ENCODE measurements at places on chromosomes 5 and 9.

DNA sequence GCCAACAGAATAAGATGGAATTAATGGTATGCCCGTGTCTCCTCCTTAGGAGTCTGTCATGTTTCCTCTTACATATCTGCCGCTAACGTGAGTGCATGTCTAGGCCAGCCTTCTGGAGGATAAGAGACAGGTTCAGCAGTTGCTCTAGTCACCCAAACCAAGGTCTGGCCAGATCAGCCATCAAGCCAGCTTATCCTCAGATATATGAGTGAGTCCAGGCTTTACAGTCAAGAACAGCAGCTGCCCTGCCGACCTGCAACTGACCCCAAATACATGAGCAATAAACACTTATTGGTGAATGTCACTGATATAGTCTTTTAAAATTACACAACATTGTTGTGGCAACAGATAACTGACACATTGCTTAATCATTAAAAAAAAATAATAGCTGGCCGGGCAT is 123.5 kb downstream of the TSSK1B start:
- H3K4me3 ChIP-seq = no peak overlapping the region
- DNase-seq = no peak
- H3K27me3 ChIP-seq = peaks cover 32% of the 10 kb centered on the region
- no peaks in the 10 kb centered on the region for H3K4me1 ChIP-seq
- H3K36me3 ChIP-seq = no peaks in the 10 kb centered on the region
- no peak overlapping the region for H3K27ac ChIP-seq

GRCh38 chr5:16978296-16978695 is 42.2 kb upstream of the MYO10 start:
- H3K4me1 ChIP-seq = no peaks in the 10 kb centered on the region
- H3K27me3 ChIP-seq = no peaks in the 10 kb centered on the region
- H3K36me3 ChIP-seq = no peaks in the 10 kb centered on the region
- H3K4me3 ChIP-seq = no peak overlapping the region
- no peak for DNase-seq

DNA sequence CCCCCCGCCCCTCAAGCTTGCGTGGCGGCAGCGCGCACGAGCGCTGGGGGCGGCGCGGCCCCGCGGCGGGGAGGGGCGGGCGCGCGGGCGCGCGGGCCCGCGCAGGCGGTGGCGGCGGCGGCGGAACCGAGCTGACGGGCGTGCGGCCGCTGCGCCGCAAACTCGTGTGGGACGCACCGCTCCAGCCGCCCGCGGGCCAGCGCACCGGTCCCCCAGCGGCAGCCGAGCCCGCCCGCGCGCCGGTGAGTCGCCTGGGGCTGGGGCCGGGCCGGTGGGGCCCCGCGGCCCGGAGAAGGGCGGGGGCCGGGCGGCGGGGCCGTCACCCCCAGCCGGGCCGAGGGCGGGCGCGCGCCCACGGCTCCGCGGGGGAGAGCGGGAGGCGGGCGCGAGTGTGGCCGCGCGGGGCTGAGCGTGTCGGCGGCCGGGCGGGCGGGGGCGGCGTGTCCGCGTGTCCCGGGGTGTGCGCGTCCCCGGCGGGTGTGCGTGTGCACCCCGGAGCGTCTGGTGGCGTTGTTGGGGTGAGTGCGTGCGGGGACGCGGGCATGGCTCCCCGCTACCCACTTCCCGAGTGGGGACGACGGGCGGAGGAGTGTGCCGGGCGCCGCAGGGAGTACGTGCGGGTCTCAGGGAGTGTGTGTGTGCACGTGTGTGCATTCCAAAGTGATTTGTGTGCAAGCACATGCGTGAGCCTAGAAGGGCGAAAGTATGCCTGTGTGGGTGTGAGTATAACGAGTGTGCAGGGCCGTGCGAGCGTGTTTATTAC is at the start of gene NEK6:
Gene NEK6 (plus strand): TSS at position 106 of the 763 bp plus-strand sequence. CDS start 44,016 bp downstream, outside the sequence.
- H3K36me3 ChIP-seq = peaks cover 32% of the 10 kb centered on the region
- peak; percentile 28 for DNase-seq
- H3K4me1 ChIP-seq = peaks cover 71% of the 10 kb centered on the region
- peak within 1 kb of the TSS; percentile 94 for H3K27ac ChIP-seq
- peak within 1 kb of the TSS; percentile 97 for H3K4me3 ChIP-seq
- no peaks in the 10 kb centered on the region for H3K27me3 ChIP-seq

DNA sequence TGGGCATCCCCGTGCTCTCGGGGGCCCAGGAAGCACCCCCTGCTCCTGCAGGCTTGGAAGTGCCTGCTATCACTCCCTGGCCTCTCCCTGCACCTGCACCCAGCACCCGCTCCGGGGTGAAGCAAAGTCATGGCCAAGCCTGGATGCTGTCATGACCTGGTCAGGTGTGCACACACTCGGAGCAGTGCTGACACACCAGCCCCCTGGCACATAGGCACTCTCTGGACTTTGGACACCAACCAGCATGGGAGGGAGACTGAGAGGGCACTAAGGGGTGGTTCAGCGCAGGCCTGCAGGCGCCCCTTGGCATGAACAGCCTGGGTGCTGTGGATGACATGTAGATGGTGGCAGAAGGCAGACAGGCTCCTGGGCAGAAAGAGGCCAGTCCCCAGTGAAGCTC is 158.6 kb downstream of the GHR start:
- H3K27me3 ChIP-seq = peaks cover 11% of the 10 kb centered on the region
- no peaks in the 10 kb centered on the region for H3K36me3 ChIP-seq
- no peak overlapping the region for H3K4me3 ChIP-seq

DNA sequence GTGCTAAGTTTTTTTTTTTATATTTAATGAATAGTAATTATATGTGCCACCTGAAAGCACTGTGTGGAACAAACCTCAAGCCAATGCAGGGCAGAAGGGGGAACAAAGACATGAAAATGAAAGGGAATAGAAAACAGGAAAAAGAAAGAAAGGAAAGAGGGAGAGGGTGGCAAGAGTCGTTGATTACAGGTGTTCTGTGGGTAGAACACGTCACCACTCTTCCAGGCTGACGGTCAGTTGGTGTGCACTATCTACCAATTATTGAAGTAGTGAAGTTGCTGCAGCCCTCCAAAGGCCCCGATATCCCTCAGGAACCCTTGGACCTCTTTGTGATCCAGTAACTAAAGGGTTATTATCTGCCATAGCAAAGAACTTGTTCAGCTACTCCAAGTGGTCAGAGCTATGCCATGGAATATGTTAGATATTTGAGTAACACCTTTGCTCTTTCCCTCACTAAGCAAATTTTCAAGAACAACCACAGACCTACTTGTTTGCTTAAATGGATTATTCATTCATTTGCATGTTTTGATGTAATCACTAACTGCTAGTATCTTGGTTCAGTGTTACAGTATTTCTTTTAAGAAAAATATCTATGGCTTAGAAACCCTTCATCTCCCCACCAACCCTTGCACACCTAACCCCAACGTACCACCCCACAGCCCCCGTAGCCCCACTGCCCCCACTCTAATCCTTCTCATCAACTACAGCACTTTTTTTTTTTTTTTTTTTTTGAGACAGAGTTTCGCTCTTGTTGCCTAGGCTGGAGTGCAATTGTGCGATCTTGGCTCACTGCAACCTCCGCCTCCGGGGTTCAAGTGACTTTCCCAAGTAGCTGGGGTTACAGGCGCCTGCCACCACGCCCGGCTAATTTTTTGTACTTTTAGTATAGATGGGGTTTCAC is 31.3 kb downstream of the FYB1 start:
- peak overlapping the region; percentile 95 for H3K27ac ChIP-seq
- no peaks in the 10 kb centered on the region for H3K27me3 ChIP-seq
- no peak for DNase-seq
- peak overlapping the region; percentile 74 for H3K4me3 ChIP-seq

GRCh38 chr9:15403155-15403554 is 19.5 kb upstream of the SNAPC3 start:
- H3K36me3 ChIP-seq = no peaks in the 10 kb centered on the region
- no peaks in the 10 kb centered on the region for H3K27me3 ChIP-seq
- H3K27ac ChIP-seq = no peak overlapping the region
- H3K4me1 ChIP-seq = no peaks in the 10 kb centered on the region

DNA sequence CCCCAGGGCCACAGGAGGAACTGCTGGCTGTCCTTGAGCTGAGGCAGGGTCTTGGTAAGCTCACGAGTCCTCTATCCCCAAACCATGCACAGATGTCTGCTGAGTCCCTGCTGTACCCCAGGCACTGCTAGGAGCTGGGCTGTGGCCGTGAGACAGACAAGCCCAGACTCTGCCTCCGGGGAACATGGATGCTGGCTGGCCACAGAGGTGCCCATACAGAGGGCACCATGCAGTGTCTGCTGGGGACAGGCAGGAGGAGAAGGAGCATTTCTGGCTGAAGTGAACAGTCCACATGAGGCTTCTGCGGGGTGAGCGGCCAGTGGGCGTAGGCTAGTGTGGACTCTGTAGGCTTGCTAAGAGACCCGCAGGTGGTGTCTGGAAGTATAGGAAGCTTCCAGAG is 4.8 kb upstream of the SEC16A start:
- H3K27me3 ChIP-seq = no peaks in the 10 kb centered on the region
- no peak overlapping the region for H3K4me3 ChIP-seq
- DNase-seq = no peak
- H3K4me1 ChIP-seq = peaks cover 3% of the 10 kb centered on the region
- no peaks in the 10 kb centered on the region for H3K36me3 ChIP-seq
- no peak overlapping the region for H3K27ac ChIP-seq

DNA sequence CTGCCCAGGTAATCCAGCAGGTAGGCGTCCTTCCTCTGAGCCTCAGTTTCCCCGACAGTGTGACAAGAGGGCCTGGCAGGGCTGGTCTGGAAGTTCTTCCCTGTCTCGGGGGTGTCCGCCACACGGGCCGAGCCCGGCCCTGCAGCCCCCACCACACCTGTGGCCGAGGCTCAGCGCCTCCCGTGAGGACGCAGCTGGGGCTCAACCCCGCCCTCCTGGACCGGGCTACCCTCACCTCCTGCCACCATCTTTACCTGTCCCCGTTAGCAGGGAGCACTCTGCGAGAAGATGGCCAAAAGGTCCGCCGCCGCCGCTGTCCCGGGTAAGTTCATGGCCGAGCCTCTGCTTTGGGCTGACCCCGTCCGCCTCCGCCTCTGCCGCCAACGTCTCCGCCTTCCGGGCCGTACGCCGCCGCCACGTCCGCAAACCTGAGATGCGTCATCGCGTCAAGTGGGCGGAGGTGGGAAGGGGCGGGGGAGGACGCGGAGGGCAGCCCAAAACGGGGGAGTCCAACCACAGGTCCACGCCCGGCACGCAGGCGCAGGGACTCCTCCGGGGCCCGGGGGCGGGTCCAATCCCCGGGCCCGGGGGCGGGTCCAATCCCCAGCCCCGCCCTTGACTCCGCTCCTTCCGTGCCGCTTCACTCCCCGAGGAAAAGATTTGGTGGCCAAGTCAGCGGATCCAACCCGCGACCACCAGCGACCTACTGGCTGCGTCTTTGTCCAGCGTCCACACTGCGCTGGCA is at the start of gene LYSMD3:
Gene LYSMD3 (minus strand): TSS at position 391 of the 745 bp plus-strand sequence. CDS start 4,295 bp downstream, outside the sequence.
- peaks cover 11% of the 10 kb centered on the region for H3K27me3 ChIP-seq
- peak within 1 kb of the TSS; percentile 98 for H3K4me3 ChIP-seq
- H3K36me3 ChIP-seq = peaks cover 18% of the 10 kb centered on the region
- peak; percentile 93 for DNase-seq
- H3K27ac ChIP-seq = peak within 1 kb of the TSS; percentile 95

- no peaks in the 10 kb centered on the region for H3K36me3 ChIP-seq
- no peak overlapping the region for H3K4me3 ChIP-seq
- H3K4me1 ChIP-seq = no peaks in the 10 kb centered on the region
- no peaks in the 10 kb centered on the region for H3K27me3 ChIP-seq
- no peak overlapping the region for H3K27ac ChIP-seq
- DNase-seq = no peak
Measured at GRCh38 chr5:24325306-24325832, 319.4 kb downstream of the CDH10 start.

- H3K27ac ChIP-seq = peak overlapping the region; percentile 83
- H3K4me1 ChIP-seq = peaks cover 29% of the 10 kb centered on the region
- H3K36me3 ChIP-seq = peaks cover 32% of the 10 kb centered on the region
- H3K4me3 ChIP-seq = peak overlapping the region; percentile 50
Measured at GRCh38 chr9:128558431-128559310, 6.3 kb downstream of the SPTAN1 start.

- H3K36me3 ChIP-seq = no peaks in the 10 kb centered on the region
- no peaks in the 10 kb centered on the region for H3K4me1 ChIP-seq
- DNase-seq = no peak
- H3K4me3 ChIP-seq = no peak overlapping the region
- peaks cover 16% of the 10 kb centered on the region for H3K27me3 ChIP-seq
Measured at GRCh38 chr5:113223831-113224604, 210.8 kb downstream of the TSSK1B start.

DNA sequence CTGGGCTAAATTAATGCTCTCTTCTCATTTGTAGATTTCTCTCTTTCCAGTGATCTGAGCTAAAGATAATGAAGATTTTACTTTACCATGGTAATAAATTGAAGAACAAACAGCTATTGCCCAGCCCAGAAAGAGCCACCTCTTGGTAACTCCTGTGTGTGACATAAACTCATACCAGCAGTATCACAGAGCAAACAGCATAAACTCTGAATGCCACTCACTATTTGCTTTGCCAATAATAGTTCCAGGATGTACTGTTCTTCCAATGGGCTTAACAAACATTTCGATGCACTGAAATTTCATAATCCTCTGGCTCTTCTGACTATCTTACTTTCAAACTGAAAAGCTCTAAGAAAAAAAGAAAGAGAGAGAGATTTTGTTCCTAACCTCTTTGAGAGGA is 69.8 kb upstream of the RASEF start:
- H3K27me3 ChIP-seq = no peaks in the 10 kb centered on the region
- H3K4me3 ChIP-seq = no peak overlapping the region
- no peaks in the 10 kb centered on the region for H3K4me1 ChIP-seq
- no peak overlapping the region for H3K27ac ChIP-seq
- H3K36me3 ChIP-seq = no peaks in the 10 kb centered on the region

DNA sequence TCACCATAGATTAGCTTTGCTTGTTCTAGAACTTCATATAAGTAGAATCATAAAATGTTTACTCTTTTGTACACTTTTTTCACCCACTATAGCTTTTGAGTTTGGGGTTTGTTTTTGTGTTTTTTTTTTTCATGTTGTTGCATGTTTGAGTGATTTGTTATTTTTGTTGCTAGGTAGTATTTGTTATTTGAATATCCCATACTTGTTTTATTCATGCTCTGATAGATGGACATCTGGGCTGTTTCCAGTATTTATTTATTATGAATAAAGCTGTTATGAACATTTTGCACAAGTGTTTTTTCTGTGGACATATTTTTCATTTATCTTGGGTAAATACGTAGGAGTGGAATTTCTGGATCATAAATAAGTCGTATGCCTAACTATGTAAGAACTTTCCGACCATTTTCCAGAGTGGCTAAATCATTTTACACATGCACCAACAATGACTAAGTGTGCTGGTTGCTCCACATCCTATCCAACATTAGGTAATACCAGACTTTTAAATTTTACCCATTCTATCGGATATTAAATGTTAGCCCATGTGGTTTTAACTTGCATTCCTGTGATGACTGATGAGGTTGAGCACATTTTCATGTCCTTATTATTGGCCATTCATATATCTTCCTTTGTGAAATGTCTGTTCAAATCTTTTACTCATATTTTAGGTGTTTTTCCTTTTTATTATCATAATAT is 69.1 kb upstream of the NR4A3 start:
- H3K27me3 ChIP-seq = peaks cover 24% of the 10 kb centered on the region
- no peaks in the 10 kb centered on the region for H3K36me3 ChIP-seq
- no peaks in the 10 kb centered on the region for H3K4me1 ChIP-seq
- H3K4me3 ChIP-seq = no peak overlapping the region
- no peak overlapping the region for H3K27ac ChIP-seq

GRCh38 chr9:4155221-4156026 is 144.4 kb downstream of the GLIS3 start:
- H3K27me3 ChIP-seq = peaks cover 7% of the 10 kb centered on the region
- DNase-seq = no peak
- no peaks in the 10 kb centered on the region for H3K36me3 ChIP-seq
- H3K27ac ChIP-seq = no peak overlapping the region
- no peaks in the 10 kb centered on the region for H3K4me1 ChIP-seq

- H3K4me3 ChIP-seq = no peak overlapping the region
- H3K27me3 ChIP-seq = peaks cover 26% of the 10 kb centered on the region
- no peaks in the 10 kb centered on the region for H3K36me3 ChIP-seq
- no peak overlapping the region for H3K27ac ChIP-seq
- H3K4me1 ChIP-seq = no peaks in the 10 kb centered on the region
Measured at GRCh38 chr5:14151416-14151815, 8.3 kb downstream of the TRIO start.

Data from activated T-helper 2 cell treated with anti-CD3 and anti-CD28 coated beads, Interferon-gamma antibody, Interleukin-2, Interleukin-4, amounts not matched to agents 10 μg/mL and 5 μg/mL and 100 μg/mL, durations not matched to agents 14 hours and 24 hours and 36 hours (primary cell).